Mucosa of gallbladder (tissue), 1 donor: ENCODE measurements at places on chromosomes 4 and X. TPM values are rescaled to one million over a fixed set of nuclear protein-coding genes. Genes with fewer than 3 reads are reported as not detected.

GRCh38 chr4:64857815-64858214 is 448.6 kb upstream of the TECRL start:
- no peak for DNase-seq

DNA sequence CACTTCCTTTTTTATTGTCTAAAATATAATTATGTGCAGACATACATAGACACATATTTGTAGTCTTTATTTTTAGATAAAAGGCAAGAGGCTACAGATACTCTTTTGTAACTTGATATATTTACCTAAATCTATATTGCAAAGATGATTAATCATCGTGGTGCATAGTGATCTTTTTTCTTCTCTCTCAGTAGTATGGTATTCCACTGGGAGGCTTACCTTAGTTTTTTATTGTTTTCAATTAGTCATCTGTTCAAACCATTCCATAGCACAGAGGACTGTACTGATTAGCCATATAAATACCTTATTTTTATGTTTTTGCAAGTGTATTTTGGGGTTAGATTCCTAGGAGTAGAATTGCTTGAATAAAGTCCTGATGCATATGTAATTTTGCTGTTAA is 619.7 kb downstream of the GRXCR1 start:
- DNase-seq: no peak

DNA sequence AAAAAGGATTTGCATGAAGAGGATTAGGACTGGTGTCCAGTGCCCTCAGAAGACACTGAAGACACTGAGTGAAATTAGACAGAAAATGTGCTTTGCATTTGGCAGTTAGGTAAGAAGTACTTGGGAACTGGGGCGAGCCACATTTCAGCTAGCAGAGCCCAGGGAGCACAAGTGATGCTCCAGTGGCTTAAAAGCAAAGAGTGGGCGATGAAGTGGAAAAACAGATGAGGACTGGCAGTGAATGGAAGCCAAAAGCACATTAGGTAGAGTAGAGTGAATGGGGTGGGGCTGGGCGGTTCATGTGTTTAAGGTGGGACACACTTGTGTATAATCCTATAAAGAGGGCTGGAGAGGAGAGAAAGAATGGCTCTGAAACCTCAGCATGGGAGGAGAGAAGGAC is 18.4 kb downstream of the DCLK2 start:
- DNase-seq: no peak

DNA sequence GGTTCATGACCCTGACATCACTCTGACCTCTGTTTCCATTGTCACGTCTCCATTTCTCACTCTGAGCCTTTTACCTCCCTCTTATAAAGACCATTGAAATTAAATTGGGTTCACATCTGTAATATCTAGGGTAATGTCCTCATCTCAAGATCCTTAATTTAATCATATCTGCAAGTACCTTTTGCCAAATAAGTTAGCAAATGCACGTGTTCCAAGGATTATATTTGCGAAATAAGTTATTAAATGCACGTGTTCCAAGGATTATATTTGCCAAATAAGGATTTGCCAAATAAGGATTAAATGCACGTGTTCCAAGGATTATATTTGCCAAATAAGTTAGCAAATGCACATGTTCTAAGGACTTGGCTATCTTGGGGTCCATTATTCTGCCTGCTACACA is 938.0 kb downstream of the NLGN4X start:
- no peak for DNase-seq

- no peak for DNase-seq
Observed at GRCh38 chr4:4782969-4783368, 76.5 kb upstream of the MSX1 start.

GRCh38 chrX:153642655-153643430 is 4.2 kb upstream of the DUSP9 start:
- no peak for DNase-seq

DNA sequence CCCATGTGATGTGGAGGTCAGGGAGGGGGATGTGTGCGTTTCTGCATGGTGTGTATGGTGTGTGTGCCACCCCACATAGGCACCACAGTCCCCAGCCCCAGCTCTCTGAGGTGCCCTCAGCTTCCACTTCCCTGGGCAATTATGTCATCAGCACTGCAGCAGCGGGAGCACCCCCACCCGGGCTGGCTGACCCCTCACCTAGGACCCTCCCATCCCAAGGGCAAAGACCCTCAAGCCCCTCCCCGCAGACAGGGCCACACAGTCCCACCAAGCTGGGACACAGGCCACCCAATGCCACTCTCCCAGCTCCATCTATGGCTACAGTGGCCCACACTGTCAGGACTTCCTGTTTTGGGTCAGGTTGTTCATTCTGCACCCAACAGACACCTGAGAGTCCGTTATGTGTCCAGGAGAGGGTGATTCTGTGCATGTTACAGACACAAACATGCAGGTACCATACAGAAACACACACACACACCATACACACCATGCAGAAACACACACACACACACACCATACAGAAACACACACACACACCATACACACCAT is 75.2 kb downstream of the JAKMIP1 start:
- DNase-seq: no peak

The NR3C2 gene
- 29.4 TPM for total RNA-seq

- no peak for DNase-seq
Observed at GRCh38 chr4:3747581-3747904, 18.6 kb upstream of the ADRA2C start.

DNA sequence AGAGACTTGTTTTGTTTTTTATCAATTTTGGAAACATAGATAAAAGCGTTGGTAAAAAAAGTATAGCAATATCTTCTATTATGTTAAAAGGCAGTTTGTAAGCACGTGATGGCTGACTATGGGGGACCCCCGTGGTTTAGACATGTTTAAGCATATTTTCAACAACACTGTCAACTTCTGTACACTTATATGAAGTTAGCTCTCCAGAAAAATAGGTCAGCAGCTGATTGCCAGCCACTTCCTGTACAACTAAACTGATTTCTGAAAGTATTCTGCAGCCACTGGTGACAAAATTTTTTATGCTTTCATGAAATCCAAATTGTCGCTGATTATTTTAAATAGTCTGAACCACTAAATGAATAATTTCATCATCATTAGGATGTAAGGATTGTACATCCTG is 45.2 kb downstream of the RBMX2 start:
- no peak for DNase-seq

The SGMS2 gene
- total RNA-seq: 76.1 TPM

DNA sequence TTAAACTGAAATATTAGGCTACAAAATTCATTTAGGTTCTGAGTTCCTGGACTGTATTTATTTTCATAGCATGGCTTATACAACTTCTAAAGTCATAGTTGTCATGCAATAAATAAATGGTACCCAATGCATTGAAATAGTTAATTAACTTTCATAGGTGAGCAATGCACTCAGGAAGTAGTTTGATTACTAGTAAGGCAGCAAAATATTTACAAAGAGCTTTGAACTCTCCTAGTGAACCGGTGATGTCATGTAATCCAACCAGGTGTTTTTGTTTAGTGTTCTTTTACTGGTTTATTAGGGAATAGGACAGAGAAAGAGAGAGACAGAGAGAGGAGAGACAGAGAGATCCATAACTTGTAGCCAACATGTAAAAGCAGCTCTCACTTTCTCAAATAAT is 228.6 kb upstream of the CTSO start:
- no peak for DNase-seq

The SSX4B gene
- not detected for total RNA-seq

DNA sequence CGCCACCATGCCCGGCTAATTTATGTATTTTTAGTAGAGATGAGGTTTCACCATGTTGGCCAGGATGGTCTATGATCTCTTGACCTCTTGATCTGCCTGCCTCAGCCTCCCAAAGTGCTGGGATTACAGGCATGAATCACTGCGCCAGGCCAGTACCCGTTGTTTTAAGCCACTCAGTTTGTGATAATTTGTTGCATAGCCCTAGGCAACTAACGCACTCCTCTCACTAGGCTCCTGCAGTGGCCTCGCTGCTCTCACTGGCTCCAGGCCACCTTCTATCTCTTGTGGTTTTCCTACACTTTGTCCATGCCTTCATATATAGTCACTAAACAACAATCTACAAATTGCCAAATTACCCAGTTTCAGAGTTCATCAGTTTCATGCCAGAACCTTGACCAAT is 58.1 kb downstream of the DCHS2 start:
- no peak for DNase-seq

- no peak for DNase-seq
Observed at GRCh38 chr4:41963105-41963504, 18.5 kb upstream of the DCAF4L1 start.

The CFP gene
- total RNA-seq: 2.4 TPM

GRCh38 chrX:19678941-19679340 is 163.6 kb upstream of the MAP3K15 start:
- DNase-seq: no peak

- DNase-seq: no peak
Observed at GRCh38 chr4:29336861-29337260, 1383.3 kb upstream of the PCDH7 start.

The MAGEA11 gene
- not detected for total RNA-seq

The KLKB1 gene
- 3.7 TPM for total RNA-seq

- DNase-seq: no peak
Observed at GRCh38 chr4:2260344-2261109, 1.4 kb downstream of the MXD4 start.

- DNase-seq: no peak
Observed at GRCh38 chr4:106951891-106952290, 84.2 kb downstream of the DKK2 start.

DNA sequence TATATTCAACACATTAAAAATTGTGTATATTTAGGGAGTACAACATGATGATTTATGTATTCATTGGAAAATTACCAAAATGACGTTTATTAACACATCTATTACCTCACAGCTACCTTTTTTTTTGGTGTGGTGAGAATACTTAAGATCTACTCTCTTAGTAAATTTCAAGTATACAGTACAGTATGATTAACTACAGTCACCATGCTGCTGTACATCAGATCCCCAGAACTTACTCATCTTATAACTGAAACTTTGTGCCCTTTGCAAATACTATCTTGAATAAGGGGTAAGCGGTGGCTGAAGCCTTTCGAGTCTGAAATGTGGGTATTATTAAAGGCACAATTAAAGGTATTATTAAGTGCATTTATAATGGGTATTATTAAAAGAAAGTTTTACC is 976 bp downstream of the PHKA1 start:
- DNase-seq: no peak

DNA sequence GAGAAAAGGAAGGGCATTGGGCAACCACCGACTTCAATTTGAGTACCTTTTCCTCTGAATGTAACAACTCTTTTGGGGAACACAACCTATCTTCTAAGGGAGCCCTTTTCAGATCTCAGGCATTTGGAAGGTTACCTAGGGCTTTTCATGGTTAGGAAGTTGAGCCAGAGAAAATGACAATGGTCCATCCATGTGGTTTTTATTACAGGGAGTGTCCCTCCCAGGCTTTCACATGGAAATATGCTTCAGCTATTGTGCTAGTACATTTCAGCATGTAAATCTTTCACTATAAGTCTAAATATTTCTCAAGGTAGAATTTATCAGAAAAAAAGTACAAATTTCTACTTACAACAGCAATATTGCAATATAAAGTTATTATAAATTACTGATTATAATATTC is 259.8 kb downstream of the IQCM start:
- DNase-seq: no peak

DNA sequence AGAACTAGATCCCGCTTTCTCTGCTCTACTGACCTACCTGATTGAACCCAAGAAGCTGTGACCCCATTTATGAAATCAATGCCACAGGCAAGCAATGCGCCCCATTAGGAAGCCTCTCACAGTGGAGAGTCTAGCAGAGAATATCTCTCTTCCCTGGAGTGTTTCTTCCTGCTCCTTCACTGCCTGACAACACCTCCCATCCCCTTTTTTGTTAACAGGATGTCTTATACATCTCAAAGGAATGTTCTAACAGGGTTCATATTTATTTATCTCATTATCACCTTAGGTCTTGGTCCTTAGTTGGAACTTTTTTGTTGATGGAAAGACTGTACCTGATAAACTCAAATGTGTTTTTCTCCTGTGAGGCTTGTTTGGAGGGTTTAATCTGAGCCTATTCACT is 35.5 kb downstream of the SLIT2 start:
- DNase-seq: no peak

DNA sequence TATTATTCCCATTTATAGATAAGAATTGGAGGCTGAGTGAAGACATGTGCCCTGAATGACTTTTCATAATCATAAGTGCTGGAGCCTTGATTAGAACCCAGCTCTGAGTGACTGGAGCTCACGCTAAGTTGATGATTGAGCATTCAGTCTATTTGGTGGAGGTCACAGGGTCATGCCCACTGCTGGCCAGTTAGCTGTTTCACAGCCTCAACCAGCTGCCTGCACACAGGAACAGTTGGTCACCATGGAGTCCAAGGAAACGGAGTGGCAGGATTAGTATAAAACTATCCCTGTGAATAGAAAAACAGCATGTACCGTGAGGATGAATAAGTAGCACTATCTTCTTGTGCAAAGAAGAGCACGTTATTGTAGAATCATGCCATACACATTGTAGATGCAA is 1.0 kb upstream of the C4orf54 start:
- DNase-seq: no peak

- DNase-seq: no peak
Observed at GRCh38 chr4:87956501-87956900, 19.0 kb upstream of the SPP1 start.
